ENCODE measurements at places on chromosomes 12 and 14.

DNA sequence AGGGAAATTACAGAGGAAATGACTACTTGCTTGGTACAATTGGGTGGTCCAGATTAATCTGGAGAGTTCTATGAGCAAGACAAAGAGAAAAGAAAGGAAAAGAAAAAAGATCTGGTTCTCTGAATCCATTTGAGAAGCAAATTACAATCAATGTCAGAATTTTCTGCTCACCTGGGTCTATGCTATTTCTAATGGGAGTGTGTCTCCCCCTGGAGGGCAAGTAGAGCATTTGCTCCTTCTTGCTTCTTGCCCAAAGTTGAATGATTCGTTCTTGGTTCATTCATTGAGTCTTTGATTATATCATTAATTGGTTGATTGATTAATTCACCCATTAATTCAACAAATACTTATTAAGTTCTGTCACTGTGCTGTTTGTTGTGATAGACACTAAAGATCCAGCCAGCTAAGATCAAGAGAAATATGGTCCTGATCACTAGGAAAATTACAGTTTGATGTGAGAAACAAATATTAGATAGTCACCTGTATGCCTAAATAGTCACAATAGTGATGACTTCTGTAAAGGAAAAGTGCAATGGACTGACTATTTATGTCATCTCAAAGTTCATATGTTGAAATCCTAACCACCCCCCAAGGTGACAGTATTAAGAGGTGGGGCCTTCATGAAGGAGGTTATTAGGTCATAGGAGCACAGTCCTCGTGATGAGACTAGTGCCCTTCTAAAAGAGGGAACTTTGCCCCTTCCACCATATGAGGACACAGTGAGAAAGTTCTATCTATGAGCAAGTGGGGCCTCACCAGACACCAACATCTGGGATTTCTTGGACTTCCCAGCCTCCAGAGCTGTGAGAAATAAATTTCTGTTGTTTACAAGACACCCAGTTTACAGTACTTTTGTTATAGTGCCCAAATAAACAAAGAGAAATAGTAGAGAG is 8.0 kb upstream of the ASB8 start:
- no peak for DNase-seq

- DNase-seq = no peak
Observed at GRCh38 chr12:92706594-92706993, 3.8 kb downstream of the PLEKHG7 start.

GRCh38 chr14:31425905-31426304 is 5.6 kb upstream of the HEATR5A start:
- DNase-seq = no peak

DNA sequence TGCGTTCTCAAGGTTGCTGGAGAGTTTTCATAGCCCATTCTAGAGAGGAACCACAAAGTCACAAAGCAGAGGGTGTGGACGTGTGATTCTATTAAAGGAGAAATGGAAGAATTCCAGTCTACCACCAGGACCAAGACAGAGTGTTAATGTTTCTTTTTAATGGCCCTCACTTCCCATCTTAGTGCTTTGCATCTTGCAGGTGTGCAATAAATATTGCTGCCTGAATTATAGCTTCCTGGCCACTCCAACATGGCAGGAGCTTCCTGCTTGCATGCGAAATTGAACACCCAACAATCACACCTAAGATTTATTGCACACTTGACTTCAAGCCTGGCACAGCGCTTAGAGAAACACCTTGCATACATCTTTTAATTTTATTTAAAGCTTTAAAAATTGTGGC is 22.4 kb upstream of the PPP1CC start:
- no peak for DNase-seq

- no peak for DNase-seq
Observed at GRCh38 chr12:6899427-6899826, 5.2 kb upstream of the LRRC23 start.

- no peak for DNase-seq
Observed at GRCh38 chr14:87152693-87153092, 840.3 kb downstream of the GALC start.

DNA sequence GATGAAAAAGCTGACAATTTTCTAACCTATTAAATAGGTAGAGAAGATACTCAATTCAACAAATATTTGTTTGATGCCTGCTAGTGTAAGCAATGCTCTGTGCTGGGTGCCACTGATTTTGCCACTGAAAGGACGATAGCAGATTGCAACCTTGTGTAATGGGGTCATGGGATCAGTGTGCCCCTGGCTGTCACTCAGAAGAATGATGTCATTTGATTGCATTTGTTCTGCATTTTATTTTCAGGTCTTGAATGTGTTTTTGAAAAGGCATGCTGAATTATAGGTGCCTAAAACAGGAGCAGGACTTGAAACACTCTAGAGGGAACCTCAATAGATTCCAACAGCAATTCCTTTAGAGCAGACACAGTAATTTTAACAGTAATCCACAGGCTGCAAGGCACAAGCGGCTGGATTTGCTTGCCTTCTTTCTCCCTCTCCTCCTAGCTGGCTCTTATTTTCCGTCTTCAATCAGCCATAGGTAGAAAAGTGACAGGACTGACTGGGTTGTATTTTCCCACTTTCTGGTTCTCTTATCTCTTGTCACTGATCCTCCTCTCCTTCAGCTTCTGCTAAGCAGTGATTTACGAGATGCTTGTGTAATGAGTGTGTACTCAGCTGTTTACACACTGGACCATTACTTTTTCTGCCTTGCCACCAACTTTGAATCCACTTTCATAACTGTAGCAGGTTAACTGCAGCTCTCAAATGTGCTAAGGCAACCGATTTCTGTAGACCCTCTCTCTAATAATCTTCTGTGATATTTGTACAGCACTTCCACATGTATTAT is 4.1 kb downstream of the PLXNC1 start:
- DNase-seq = no peak
